Activated CD8-positive, alpha-beta memory T cell treated with anti-CD3 and anti-CD28 coated beads for 4 hours (primary cell): ENCODE measurements at places on chromosomes 5 and 9.

- DNase-seq: no peak
These were observed 23.8 kb downstream of the NDST1 start for GRCh38 chr5:150531686-150532085.

DNA sequence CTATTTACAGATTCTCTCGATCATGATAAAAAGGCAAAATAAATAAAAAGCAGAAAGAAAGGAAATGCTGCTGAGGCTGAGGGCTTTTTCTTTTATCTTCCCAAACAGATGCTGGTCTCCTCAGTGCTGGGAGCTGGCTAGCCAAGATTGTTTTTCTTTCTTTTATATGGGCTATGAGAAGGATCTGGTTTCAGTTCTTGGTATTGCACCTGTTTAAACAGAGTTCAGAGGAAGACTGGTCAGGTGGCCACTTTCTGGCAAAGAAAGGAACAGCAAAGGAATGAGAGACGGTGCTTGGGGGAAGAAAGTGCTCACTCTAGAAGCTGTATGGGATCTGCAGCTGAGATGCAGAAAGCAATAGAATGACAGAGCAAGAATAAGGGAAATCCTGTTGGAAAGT lies 88.9 kb downstream of the SLF1 start:
- no peak for DNase-seq

GRCh38 chr9:86408121-86408520 lies 53.9 kb upstream of the TUT7 start:
- DNase-seq: no peak

GRCh38 chr9:33082538-33083326 lies 6.3 kb upstream of the SMU1 start:
- no peak for DNase-seq

DNA sequence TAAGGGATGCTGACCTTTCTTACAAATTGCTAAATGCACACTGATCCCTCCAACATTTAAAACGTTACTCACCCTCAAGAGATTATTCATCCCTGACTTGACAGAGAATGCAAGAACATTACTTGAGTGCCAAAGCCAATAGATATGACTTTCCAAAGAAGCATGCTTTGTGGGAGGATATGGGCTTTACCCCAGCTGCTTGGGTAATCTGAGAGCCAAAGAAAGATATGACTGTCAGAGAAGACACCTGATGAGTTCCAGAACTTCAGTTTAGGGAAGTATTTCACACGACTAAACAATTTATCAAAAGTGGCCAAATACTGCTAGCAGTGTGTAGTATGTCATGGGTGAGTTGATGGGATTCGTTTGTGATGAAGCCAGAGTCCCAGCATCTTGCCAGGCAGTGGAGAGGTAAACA lies 7.4 kb upstream of the SPDL1 start:
- DNase-seq: no peak

GRCh38 chr9:130394814-130395470 lies 49.8 kb upstream of the ASS1 start:
- DNase-seq: no peak

DNA sequence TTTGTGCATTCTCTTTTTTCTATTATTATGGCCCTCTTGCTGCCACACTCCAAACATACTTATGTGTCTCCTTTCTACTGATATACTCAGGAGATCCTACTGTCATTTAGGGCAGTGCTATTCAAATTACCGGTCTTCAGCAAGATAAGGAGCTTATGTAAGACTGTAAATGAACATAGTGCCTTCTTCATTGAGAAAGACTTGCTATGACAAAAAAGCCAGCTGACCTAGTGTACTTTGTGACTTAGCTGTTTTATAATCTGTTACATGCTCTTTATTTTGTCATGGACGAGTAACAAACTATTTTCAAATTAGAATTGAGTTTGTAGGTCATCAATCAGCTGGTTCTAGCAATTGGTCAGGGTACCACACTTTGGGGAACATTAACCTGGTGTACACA lies 32.8 kb downstream of the RANBP17 start:
- DNase-seq: no peak

- DNase-seq: no peak
These were observed 68.4 kb downstream of the CAST start for GRCh38 chr5:96730586-96730985.

DNA sequence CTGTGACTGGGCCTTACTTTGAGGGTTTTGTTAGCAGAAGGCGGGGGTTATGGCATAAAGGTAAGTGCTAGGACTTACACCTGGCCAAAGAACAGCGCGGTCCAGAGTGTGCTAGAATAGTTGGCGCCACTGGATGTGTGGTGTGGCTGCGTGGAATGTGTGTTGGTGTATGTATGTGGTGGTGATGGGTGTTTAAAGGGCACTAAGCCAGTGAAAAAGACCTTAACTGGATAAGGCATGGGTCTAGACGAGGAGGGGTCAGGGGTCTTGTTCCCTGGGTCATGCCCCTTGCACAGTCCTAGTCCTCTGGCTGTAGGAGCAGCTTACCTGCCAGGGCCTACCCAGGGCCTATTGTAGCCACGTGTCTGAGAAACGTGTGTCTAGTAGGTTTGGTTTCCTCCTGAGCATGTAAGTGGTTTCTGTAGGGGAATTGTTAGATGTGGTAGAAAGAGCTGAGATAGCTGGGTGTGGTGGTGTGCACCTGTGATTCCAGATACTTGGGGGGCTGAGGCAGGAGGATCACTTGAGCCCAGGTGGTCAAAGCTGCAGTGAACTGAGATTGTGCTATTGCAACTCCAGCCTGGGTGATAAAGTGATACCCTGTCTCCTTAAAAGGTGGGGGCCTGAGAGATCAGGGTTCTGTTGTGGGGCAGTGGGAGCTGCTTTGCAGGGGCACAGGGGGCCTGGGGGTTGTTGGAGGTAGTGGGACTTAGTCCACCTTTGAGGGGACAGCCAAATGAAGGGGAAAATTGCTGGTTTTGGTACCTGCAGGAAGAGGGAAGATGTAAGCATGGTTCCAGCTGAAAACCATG lies 55.2 kb downstream of the HSPA4 start:
- DNase-seq: no peak

- no peak for DNase-seq
These were observed 95.7 kb downstream of the CEMIP2 start for GRCh38 chr9:71672573-71672972.

DNA sequence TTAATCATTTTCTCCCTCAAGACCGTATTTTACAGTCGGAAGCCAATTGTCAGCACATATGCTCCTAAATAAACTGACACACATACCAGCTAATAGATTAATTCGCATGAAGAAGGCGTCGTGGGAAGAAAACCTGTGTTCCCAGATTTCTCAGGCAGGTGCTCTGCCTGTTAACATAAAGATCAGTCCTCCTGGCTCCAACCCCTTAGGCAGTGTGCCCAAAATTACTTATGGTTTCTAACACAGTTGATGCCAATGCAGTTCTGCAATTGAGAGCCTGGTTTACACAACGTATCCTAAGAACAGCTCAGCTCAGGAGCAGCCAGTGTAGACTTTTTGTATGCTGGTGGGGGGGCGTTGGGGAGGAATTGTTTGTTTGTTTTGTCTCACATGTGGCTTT lies 208.3 kb downstream of the ENC1 start:
- no peak for DNase-seq

DNA sequence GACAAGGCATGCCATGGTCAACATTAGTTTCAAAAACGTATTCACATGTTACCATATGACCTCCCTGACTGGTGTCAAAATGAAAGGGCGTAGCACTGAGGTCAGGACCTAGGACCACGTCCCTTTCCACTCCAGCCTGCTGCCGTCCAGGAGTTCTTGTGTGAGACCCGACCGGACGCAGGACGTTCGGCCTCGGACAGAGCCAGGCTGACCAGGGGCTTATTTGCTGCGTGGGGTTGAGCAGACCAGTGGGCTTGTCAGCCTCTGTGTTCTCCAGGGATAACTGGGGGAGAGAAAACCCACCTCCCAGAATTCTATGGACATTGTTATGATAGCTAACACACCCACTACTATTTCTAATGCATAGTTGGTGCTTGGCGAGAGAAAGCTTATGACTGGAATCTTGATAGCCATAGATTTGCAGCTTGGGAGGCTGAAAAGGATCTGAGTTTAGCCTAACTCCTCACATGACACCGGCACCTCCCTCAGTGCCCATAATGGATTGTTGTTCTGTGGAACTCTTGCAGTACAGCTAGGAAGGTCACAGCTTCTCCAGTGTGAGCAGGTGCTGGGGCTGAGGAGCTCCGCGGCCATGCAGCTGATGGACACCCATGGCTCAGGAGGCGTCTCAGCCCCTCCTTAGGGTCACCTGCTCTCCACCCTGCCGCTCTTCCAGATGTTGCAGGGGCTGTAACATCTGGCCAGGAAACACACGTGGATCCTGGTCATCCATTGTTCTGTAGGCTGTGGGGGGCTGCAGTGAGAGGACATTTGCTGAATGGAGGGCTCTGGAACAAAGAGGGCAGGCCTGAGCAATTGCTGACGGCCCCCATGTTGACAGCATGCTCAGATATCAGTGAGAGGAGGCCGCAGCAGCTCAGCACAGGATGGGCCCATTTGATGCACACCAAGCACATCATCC lies 368.4 kb downstream of the IRX2 start:
- DNase-seq: no peak

DNA sequence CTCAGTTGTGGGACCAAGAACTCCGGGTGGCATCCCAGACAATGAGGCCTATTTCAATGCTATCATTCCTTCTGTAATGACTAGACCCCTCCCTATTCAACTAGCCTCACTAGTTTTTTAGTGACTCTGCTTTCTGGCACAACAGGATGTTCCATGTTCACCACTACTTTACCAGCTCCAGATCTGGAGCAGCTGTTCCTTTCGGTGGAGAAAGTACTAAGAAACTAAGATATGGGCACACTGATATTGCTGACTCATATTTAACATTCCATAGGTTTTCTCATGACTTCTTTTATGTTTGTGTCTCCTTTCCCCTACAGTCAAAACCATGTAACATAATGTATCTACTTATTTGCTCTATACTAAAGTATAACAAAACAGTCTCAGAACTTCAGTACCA lies 24.1 kb downstream of the IL33 start:
- DNase-seq: no peak

- no peak for DNase-seq
These were observed 4.3 kb downstream of the LCP2 start for GRCh38 chr5:170293273-170293672.

DNA sequence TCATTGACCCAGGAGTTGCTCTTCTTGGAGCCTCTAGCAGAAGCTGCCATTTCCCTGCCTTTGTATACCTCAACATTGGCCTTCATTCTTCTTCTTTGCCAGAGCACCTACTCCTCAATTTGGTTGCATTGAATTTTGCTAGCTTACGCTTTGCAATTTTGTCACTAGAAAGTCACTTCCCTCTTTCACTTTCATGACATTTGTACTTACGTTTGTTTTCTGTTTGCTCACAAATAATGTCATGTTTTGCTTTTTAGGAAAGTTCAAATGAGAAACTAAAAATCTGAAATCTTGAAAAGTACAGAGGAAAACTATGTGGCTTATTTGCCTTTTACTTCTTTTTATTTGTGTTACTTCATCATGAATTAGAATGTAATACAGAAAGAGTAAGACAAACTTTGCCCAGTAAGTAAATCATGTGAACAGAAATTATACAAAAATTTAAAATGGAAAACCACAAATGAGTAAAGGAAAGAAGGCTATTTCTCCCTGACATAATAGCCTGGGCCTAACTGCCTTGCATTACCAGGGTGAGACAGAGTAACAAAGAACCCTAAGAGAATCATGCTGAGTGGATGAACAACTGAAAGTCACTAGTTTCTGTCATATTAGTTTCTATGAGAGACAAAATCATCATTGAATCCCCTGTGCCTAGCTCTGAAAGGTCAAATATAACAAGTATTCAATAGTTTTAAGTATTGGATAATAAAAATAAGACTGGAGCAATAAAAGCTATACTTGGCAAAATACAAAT lies 7.4 kb upstream of the IFNA1 start:
- DNase-seq: no peak

DNA sequence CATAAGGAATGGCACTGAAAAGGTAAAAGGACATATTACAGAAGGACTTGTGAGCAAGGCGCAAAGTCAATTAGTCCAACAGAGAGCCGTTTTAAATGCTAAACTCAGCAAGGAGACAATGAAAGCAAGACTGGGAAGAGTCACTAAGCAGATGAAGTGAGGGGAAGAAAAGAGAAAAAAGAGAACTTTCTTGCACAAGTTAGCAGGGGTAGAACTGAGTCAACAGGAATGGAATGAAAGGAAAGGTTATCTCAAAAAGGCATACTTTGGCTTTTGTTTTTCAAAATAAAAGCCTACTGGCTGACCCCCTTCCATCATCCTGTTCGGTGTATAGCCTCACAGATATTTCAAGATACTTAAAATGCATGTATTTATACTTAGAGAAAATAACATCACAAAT lies 75.0 kb downstream of the NR6A1 start:
- no peak for DNase-seq

DNA sequence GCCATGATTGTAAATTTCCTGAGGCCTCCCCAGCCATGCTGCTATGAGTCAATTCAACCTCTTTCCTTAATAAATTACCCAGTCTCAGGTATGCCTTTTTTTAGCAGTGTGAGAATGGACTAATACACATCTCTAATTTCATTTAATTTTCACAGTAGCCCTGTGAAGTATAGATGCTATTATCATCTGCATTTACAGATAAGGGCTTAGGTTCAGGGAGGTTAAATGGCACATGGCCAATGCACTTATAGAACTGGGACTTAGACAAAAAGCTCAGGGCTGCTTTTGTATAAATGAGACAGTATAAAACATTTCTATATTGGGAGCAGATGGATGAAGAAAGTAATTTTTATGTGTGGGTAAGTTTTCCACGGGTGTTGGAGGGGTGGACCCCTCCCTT lies 62.9 kb upstream of the PANK3 start:
- no peak for DNase-seq

DNA sequence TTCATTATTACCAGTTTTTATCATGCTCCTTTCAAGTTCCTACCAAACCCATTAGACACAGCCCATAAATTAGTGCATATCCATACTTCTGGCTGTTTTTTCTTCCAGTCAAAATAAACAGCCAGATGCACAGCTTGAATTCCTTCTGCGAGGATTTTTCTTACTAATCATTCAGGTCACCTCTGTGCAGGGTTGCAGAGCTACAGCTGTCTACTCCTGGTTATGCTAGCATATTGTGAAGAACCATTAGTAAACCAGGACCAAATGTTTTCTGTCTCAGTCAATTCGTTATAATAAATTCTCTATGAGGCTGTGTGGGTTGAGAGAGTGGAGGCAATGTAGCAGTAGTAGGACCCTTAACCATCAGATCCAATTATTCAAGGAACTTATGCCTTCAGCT lies 8.1 kb upstream of the MINAR2 start:
- DNase-seq: no peak

DNA sequence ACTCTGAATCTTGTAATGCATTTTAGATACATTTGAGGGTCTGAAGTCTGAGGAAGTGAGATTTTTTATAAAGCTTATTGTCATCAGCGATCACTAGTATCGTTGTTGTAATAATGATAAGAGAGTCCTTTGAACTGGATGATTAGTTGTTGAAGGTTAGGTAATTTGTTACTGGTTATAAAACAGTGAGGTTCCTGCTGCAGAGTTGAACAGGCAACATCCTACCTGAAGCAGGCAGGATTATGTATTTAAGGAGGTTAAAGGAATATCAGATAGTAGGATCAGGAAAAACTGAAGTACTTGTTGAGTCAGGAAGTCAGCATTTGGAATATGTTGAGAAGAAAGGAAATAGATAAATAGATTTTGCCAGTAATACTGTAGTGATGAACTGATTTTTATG lies 106.7 kb downstream of the VPS13A start:
- DNase-seq: no peak

- no peak for DNase-seq
These were observed 45.1 kb upstream of the SAP30L start for GRCh38 chr5:154400678-154401077.

GRCh38 chr9:119216651-119217331 lies 152.4 kb downstream of the BRINP1 start:
- DNase-seq: no peak

GRCh38 chr9:106350777-106351176 lies 512.2 kb upstream of the ZNF462 start:
- no peak for DNase-seq
